ENCODE measurements at places on chromosomes 4 and X. TPM values are rescaled to one million over a fixed set of nuclear protein-coding genes. Genes with fewer than 3 reads are reported as not detected.

The CASP3 gene
- 29.7 TPM for total RNA-seq

- DNase-seq, result no peak
Measured at GRCh38 chr4:138595731-138596460, 353.7 kb upstream of the SLC7A11 start.

GRCh38 chr4:187451776-187452175 lies 543.8 kb upstream of the ZFP42 start:
- DNase-seq, result no peak

DNA sequence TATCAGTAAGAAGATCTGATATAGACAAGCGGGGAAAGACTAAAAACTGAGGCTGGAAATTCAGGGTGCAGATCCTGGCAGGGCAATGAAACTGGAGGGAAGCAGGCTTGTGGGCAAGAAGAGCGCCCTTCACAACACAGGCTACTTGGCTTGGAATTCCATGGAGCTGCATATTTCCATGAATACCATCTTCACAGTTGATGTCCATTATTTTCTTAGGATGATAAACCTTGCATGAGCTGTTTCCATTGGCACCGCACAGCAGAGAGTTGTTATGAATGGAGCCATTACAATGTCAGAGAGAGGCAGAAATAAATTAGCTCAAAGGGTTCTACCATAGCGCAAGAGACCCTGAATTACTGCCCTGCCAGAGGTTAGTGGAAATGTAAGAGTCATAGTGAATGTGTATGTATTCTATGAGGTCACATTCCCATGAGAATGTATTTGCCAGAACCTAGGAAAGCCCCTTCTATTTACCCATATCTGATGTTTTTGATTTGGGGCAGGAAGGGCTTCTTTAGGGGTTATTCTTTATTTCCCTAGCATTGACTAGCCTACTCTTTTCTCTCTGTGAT lies 215.6 kb downstream of the PALLD start:
- no peak for DNase-seq

DNA sequence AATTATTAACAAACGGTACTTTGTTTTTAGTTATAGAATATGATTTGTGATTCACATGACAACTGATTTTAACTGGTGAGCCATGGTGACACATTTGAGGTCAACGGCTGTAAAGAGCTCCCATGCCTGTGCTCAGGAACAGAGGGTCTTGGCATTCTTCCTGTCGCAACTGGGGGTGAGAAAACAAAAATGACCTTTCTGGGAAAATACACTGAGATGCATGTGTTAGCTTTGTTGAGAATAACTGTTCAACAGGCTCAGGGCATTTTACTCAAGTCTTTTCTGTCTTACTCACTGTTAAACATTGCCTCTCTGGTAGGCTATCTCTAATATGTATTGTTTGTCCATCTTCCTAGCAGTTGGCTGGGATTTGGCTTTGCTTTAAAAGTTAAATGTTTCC lies 57.1 kb upstream of the HPGD start:
- no peak for DNase-seq

The BGN gene
- total RNA-seq, result 21.8 TPM

The PKD2 gene
- 7.0 TPM for total RNA-seq

DNA sequence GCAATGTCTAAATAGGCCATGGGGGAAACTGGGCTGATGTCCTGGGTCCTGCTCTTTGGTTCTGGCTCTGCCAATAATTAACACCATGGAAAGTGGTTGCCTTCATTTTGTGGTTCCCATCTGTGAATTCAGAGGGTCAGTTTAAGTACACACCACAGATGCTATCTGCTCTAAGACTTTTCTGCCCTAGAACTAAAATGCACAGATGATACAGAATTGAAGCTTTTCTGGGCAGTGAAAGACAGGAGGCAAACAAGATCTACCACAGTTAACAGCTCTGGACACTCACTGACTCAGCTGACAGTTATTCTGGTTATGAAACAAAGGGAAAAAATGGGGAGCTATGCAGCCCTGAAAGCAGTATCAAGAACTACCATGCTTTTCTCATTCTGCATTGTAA lies 37.3 kb downstream of the APBB2 start:
- DNase-seq, result no peak

DNA sequence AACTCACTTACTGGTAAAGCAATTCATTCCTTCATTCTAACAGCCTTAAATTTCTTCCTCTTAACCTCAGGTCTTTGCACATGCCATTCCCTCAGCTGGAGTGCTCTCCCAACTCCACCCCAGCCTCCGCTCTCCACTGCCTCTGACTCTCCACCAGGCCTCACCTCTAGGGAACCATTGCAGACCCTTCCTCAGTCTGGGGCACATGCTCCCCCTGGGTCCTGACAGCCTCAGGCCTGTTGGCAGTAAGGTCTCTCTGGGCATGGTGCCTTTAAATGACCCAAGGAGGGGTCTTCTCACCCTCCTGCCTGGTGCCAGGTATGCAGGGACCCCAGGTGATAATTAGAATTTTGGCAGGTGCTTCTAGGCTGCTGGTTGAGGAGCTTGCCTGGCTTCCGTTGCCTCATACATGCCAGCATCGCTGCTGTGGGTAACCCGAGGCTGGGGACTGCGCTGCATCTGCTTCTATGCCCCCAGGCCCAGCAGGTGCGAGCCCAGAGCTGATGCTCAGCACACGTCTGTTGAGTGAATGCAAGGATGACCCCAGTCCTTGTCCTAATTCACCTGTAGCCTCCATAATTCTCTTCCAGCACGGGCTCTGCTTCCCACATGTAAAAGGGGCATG lies 27.5 kb upstream of the GPR78 start:
- no peak for DNase-seq

The SHISA3 gene
- total RNA-seq, result 1.9 TPM

DNA sequence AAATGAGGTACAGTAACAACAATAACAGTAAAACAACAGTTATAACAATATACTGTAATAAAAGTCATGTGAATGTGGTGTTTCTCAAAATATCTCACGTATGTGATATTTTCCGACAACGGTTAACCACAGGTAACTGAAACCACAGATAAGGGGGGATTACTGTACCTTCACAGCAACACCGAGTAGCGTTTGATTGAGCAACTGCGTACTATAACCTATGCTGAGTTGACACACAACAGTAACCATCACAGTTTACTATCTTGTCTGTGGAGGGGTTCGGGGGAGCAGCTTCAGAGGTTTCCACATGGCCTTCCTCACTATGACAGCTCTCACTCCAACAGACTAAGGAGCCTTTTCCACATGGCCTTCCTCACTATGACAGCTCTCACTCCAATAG lies 13.4 kb downstream of the RBMX2 start:
- DNase-seq, result no peak

All from mucosa of descending colon (tissue), 3 donors.